ENCODE measurements at places on chromosomes 11 and 22. TPM values are rescaled to one million over a fixed set of nuclear protein-coding genes. Genes with fewer than 3 reads are reported as not detected.

Gene SNAP29
- 22.5 TPM for total RNA-seq

Gene C11orf97
- total RNA-seq: 2.5 TPM

Gene GLB1L2
- total RNA-seq: 5.1 TPM

Gene SLC36A4
- total RNA-seq: 17.8 TPM

Gene MUC5B
- total RNA-seq: 57.5 TPM

Gene OR4D5
- total RNA-seq: not detected

Gene RCOR2
- total RNA-seq: 0.18 TPM

Gene SYT9
- 0.18 TPM for total RNA-seq

Gene GAL3ST1
- total RNA-seq: 1.7 TPM

Gene SCGB2A2
- total RNA-seq: not detected

Gene THY1
- 7.5 TPM for total RNA-seq

Gene KRTAP5-2
- total RNA-seq: not detected

- DNase-seq: no peak
Observed at GRCh38 chr22:31752096-31752847, 1.5 kb upstream of the DEPDC5 start.

GRCh38 chr11:75338516-75339208, 12.8 kb downstream of the ARRB1 start:
- DNase-seq: no peak

- peak; percentile 79 for DNase-seq
Observed at GRCh38 chr11:64233913-64234586, at the start of gene VEGFB. Gene VEGFB (plus strand): TSS chr11:64234584. CDS start chr11:64234834, 250 bp downstream.

DNA sequence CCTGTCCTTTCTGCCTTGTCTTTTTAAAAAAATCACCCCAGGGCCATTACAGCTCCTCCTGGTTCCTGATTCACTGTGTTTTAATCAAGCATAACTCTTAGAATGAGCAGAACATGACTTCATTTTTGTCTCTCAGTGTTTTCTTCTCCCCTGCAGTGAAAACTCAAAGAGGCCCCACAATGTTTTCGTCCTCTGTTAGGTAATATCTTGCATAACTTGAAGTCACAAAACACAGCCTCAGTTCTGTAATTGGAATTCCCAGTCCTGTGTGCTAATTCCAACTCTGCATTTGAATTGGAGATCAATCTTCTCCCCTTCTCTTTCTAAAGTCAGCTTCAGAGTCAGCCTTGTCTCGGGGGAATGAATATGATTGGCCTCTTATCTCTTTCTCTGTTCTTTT, 186.5 kb upstream of the NAV2 start:
- DNase-seq: no peak

GRCh38 chr22:45268958-45269844, 15.5 kb upstream of the UPK3A start:
- DNase-seq: peak; percentile 90

DNA sequence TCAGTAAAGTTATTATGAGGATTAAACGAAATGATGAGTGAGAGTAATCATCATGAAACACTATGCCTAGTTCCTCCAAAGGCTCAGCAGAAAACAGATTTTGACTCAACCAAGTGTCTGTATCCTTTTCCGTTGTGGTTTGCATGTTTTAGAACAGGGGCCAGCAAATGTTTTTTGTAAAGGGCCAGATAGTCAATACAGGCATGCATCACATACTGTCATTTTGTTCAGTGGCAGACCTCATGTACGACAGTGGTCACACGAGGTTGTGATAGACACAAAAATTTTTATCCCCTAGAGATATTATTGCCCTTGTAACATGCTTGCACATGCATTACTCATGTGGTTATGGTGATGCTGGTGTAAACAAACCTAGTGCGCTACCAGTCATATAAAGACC, 81.9 kb upstream of the SLC25A18 start:
- no peak for DNase-seq

DNA sequence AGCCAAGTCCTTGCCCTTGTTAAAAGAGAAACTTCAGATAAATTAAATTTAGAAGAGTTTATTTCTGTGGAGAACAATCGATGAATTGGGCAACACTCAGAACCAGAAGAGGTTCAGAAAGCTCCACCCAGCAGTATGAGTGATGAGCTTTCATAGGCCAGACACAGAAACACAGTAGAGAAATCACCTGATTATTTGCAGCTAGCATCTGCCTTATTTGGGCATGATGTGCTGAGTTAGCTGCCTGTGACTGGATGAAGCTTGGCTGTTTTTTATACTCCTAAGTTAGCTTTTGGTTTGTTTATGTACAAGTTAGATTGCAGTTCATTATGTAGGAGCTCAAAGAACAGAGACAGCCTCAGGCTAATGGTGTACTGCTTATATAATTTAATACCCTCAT, 269.5 kb upstream of the SESN3 start:
- DNase-seq: no peak

GRCh38 chr11:37422511-37422910, 824.5 kb upstream of the RAG2 start:
- no peak for DNase-seq

DNA sequence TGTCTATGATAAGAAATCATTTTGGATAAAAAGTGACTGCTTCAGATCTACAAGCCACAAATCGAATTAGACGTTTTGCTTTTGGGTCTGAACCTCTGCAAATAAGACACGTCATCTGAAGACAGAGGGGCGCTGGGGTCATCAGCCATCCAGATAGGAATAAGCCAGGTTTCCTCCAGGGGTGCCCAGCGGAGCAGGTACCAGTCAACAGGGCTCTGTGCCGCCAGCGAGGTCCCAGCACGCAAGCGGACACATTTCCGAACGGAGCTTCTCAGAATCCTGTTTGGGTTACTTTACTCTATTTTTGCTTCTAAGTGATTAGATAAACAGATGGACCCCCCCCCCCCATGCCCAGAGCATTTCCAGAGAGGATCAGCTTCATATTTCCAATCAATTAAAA, 873.8 kb downstream of the BRD1 start:
- DNase-seq: no peak

DNA sequence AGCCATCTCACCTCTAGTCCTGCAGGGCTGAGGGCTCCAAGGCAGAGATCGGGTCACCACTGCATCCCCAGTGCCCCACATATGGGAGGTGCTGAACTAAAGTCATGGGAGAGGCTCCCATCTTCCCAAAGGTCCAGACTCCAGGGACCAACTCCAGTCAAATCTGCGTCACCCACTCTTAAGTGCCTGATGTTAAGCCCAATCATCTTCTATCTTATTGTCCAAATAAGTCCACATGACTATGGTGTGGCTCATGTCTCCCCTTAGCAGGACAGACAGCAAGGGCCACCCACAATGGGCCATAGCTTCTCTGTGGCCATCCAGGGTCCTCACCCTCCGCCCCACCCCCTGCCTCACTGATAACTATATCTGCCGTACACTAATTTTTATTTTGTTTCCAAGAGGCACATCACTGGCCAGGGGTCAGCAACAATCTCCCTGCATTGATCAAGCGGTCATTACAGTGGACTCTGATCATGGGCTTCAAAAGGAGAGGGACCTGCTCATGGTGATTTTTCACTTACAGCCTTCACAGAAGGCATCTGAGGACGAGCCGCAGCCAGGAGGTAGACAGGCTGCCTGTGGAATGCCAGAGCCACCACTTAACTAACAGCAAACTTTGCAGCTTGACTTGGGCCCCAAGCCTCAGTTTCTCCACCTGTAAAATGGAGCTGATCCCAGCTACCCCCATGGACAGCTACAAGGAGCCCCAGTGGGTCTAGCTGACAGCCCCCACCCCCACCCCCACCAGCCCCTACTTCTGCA, 23.3 kb downstream of the MYH9 start:
- DNase-seq: no peak

GRCh38 chr11:1822648-1823375, 12.0 kb upstream of the SYT8 start:
- DNase-seq: no peak

GRCh38 chr11:132365650-132366049, 995.2 kb downstream of the NTM start:
- no peak for DNase-seq

- DNase-seq: no peak
Observed at GRCh38 chr22:17606496-17606895, 22.1 kb downstream of the ATP6V1E1 start.

GRCh38 chr11:27421819-27422494, 50.6 kb downstream of the LGR4 start:
- DNase-seq: no peak

GRCh38 chr11:30579415-30580175, 6.6 kb downstream of the MPPED2 start:
- no peak for DNase-seq

DNA sequence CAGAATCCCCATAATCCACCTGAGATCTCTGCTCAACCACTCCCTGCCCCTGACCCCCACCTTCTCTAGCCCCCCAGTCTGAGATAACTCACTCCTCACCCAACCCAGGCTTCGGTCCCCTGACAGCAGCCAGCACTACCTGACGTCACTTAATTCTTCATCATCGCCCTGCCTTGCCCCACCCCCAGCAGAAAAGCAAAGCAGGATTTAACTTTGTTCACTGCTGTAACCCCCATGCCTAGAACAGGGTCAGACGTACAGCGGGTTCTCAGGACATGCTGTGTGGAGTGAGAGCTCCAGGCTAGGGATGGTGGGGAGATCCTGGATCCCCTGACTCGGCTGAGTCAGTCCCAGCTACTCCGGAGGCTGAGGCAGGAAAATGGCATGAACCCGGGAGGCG, 45.8 kb downstream of the ELFN2 start:
- DNase-seq: no peak

GRCh38 chr22:39132871-39133524, 19.5 kb downstream of the CBX7 start:
- no peak for DNase-seq

DNA sequence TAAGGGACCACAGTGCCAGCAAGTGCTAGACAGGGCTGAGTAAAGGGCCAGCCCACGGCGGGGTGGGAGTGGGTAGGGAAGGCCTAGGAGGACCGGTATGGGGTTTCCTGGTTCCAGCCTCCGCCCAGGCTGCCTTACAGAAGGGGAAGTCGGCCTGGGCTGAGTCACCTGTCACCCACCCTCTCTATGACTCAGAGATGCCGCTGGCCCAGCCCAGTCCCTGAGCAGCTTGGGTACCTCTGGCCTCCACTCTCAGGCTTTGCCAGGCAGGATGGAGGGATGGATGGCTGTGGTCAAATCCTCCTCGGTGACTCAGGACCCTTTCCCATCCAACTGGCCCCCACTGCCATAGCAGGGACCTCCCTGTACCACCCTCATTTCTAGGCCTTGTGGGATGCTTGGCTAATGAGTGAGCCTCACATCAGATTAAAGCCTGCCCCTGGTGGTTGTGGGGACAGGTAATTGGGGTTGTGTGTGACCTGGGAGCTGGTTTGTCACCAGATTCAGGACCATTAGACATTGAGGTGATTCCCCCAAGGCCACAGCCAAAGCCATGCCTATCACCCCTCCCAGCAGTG, 13.9 kb downstream of the SLC35E4 start:
- no peak for DNase-seq

GRCh38 chr11:116787436-116787785, 412 bp downstream of the ZPR1 start:
- DNase-seq: no peak

- DNase-seq: no peak
Observed at GRCh38 chr11:116274521-116274920, 498.3 kb downstream of the BUD13 start.

- DNase-seq: no peak
Observed at GRCh38 chr11:131978351-131978750, 607.9 kb downstream of the NTM start.

DNA sequence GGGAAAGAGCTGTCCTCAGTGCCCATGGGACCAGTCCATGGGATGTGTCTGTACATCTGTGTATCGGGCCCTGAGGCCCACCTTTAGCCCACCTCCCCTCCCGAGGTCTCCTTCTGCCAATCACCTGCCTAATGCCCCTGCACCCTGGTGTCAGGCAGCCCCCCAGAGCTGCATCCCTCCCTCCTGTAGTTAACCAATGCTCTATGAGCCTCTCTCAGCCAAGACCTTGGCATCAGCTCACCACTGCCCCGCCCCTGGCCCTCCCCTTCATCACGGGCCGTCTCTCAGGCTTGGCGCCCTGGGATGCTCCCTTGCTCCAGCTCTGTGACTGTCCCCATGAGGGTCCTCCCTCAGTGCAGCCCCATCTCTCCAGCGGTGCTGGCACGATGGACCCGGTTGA, 18.5 kb downstream of the MGAT3 start:
- DNase-seq: no peak

GRCh38 chr11:61609980-61610366, 29.1 kb upstream of the SYT7 start:
- no peak for DNase-seq
